ENCODE measurements at places on chromosomes 11 and 22. TPM values are rescaled to one million over a fixed set of nuclear protein-coding genes. Genes with fewer than 3 reads are reported as not detected.

Gene C11orf86
- polyA plus RNA-seq: not detected

Gene SEZ6L
- 109 TPM for polyA plus RNA-seq

Gene SCT
- polyA plus RNA-seq: not detected

Gene ANO3
- polyA plus RNA-seq: 0.81 TPM

Gene CTSW
- 0.76 TPM for polyA plus RNA-seq

Gene NFAM1
- 1.4 TPM for polyA plus RNA-seq

Gene LSP1
- polyA plus RNA-seq: 3.7 TPM

All from brain (organoid and tissue), 16 donors.